ENCODE measurements at places on chromosomes 16 and 17. TPM values are rescaled to one million over a fixed set of nuclear protein-coding genes. Genes with fewer than 3 reads are reported as not detected.

- DNase-seq = no peak
These were observed 16.3 kb downstream of the SOX9 start for GRCh38 chr17:72137161-72137560.

- DNase-seq = no peak
These were observed 44.6 kb downstream of the ABAT start for GRCh38 chr16:8718851-8719680.

DNA sequence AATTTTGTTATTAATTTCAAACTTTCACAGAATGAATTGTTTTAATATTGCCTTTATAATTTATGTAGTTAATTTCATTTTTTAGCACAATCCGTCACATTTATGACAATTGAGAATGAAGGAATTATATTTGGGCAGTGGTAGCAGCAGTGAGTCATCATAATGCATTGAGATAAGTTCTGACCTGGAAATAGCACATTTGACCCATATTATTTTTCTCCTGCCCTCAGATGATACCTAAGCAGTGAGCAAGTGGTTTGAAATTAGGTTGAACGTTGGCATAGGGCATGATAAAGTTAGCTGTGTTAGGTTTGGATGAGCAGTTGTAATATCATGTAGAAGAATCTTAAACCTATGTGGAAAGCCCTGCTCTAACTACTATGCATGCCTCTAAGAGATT is 1431.3 kb upstream of the CDH8 start:
- DNase-seq = no peak

DNA sequence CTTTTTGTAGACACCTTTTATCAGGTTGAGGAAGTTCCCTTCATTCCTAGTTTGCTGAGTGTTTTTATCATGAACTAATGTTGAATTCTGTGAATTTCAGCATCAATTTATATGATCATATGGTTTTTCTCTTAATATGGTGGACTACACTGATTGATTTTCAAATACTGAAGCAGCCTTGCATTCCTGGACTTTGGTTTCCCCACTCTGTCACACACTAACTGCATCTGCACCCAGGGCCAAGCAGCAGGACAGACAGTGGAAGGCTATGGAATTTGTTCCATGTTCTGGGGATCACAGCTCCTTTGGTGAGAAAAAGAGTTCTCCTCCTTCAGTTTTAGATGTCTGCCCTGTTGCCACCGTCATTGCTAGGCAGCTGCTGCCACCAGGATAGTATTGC is 7.8 kb downstream of the TERF2 start:
- DNase-seq = no peak

GRCh38 chr17:68306819-68307218 is 15.5 kb downstream of the ARSG start:
- DNase-seq = no peak

DNA sequence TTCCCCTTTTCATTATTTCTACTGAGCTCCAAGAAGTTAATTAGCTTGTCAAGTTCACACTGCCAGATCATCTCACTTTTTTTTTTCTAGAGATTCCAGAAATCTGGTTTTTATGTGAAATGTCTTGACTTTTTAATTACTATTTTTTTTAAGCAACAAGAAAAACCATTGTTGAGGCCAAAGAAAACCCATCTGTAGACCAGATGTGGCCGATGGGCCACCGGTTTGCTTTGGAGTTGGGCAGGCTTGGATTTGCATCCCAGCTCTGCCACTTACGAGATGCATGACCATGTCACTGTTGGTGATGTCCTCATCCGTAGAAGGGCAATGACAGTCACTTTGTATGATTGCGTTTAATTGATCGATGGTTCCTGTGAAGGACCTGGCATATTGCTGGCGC is 34.2 kb upstream of the MRTFB start:
- no peak for DNase-seq

DNA sequence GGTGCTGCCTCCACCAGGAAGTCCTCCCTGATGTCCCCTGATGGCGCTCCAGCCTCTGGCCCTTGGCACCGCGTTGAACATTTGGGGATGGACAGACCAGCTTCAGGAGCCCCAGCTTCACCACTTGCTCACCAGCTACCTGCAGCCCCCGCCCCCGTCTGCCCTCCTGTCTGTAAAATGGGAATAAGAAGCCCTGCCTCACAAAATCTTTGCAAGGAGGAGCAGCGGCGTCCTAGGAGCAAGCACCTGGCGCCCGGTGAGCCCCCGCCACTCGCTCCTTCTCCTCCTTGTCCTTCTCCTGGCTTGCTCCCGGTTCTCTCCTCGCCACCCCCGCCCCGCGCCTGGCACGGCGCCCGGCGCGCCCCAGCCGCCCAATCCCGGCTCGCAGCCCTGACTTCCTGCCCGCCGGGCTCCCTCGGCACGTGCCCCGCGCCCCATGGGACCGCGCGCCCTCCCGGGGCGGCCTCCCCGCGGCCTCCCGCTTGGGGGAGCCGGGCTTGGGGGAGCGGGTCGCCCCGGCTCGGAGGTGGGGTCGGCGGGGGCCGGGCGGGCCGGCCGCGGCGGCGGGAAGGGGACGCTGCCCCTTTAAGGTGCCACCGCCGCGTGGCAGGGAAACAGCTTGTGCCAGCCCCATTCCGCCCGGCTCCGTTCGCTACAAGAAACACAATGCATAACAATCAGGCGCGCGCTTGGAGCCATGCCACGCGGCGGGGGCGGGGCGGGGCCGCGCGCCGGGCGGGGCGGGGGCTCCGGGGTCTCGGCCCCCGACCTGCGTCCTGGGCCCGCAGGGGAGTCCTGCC is 9.1 kb upstream of the PPP1R1B start:
- peak; percentile 73 for DNase-seq

DNA sequence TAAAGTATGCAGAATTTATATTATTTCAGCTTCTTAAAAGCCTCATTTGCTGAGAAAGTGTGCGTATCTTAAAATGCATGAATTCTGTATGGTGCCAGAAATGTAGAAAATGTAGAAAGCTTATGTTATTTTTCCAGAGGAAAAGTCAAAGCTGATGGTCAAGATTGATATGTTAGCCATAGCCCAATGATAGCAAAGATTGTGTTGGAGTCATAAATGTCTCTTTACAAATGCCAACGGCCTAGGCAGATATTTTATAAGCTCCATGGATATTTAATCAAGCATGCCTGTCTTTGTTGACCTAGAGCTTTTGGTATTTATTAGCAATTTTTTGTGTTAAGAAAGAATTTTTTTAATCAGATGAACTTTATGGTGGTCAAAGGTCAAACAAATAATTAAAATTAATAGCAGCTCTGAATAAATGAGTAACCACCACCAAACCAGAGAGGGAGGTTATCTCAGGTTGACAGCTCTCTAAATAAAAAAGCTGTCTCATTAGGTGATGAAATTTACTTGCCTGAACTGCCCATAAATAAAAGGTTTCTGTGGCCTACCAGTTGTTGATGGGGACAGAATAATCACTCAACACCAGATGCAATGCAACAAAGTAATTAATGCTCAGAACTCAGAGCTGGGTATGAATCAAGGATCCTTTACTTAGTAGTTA is 28.5 kb downstream of the CLEC3A start:
- DNase-seq = no peak

GRCh38 chr17:78719630-78720298 is 62.3 kb downstream of the CYTH1 start:
- DNase-seq = no peak

DNA sequence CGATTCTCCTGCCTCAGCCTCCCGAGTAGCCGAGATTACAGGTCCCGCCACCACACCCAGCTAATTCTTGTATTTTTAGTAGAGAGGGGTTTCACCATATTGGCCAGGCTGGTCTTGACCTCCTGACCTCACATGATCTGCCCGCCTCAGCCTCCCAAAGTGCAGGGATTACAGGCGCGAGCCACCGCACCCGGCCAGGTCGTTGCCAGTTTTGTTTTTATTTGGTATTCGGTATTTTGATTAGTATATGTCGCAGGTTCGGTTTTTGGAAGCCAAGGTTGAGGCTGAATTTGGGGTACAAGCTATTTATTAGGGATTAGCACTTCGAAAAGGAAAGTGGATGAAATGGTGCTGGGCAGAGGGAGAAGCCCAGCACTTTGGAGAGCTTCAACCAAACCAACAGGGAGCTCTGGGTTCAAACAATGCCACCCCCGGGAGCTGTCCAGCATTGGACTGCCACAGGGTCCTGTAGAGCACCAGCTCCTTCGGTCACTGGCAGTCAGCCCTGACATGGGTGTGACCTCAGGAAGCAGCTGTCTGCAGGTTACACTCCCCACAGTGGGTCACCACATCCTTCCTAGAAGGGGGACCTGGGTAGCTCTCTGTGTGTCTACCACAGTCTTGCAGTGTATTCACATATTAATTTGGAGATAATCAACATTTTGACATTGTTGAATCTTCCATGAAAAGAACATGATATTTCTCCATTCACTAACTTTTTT is 1.5 kb upstream of the CLEC10A start:
- no peak for DNase-seq

DNA sequence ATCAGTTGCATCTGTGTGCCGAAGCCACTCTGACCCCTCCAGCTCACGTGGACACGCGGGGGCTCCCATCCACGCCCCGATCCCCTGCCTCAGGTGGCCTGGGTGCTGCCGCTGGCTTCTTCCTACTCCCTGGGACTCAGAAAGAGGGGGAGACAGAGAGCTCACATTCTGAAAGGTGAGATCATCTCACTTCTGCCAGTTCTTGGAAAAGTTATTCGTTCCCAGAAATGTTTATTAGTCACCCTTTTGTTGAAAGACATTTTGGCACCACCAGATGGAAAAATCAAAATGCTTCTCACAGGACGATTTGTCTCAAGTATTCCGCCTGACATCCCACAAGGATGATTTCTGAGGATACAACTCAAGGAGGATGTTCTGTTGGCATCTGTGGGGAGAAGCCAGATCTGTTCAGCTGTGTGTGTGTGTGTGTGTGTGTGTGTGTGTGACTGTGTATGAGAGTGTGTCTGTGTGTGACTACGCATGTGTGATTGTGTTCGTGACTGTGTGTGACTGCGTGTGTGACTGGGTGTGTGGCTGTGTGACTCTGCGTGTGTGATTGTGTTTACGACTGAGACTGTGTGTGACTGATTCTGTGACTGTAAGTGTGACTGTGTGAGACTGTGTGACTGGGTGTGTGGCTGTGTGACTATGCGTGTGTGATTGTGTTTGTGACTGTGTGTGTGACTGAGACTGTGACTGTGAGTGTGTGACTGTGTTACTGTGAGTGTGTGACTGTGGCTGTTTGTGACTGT is 207.3 kb downstream of the NTN1 start:
- DNase-seq = no peak

Gene HOXB1
- total RNA-seq = not detected

Gene KRT12
- 0.59 TPM for total RNA-seq

Gene GPR139
- not detected for total RNA-seq

Gene AANAT
- total RNA-seq = not detected

Gene PRRT2
- not detected for total RNA-seq

All from SK-MEL-5 (cell line).